ENCODE measurements at places on chromosomes 16 and 17. TPM values are rescaled to one million over a fixed set of nuclear protein-coding genes. Genes with fewer than 3 reads are reported as not detected.

GRCh38 chr16:85447693-85448313, 165.3 kb upstream of the GSE1 start:
- no peak for DNase-seq

GRCh38 chr17:10420811-10421210, 939 bp downstream of the MYH8 start:
- no peak for DNase-seq

DNA sequence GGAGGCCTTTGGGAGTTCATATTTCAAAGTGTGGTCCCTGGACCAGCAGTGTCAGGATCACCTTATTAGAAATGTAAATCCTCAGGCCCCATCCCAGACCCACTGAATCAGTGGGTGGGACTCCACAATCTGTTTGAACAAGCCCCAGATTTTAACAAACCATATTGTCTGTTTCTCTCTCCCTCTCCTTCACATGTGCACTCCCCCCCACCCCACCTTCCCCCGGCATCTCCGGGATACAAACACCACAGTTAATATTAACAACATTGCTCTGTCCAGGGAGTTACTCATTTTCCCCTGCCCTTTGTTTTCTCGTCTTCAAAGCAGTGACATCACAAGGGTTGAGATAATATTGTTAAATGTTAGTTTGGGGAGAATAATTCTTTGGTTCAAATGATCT, 127.3 kb downstream of the KATNIP start:
- DNase-seq = no peak

DNA sequence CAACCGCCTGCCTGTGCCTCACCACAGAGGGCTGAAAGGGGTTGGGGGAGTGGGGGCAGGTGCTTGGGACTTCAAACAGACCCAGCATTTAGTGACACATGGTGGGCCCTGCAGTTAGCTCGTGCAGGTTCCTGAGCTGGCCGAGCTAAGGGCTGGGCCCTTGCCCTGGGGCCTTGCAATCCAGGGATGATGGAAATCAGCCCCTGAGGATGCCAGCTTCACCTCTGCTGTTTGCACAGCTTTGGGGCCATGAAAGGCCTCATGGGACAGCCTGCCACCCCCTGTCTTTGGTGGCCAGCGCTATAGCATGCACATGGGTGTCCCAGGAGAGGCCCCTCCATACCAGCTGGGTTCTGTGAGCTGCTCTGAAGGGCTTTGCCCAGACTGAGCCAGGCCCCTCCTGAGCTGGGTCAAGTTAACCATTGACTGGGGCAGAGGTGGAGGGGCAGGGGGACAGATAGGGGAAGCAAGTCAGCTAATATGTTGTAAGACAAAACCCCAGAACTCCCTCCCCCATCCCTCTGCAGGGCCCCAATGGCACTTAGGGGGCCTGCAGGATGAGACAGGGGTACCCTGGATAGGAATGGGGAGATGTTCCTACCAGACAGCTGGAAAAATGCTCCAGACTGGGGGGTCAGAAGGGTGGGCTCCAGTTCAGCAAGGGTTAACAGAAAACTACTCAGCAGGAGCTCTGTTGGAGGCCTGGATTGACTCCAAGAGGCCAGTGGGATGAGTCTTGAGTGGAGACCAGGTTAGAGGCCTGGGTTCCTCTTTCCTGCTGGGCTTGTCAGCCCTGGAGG, 692 bp downstream of the PRR15L start:
- no peak for DNase-seq

GRCh38 chr17:21218101-21218500, 4.1 kb upstream of the TMEM11 start:
- DNase-seq = no peak

DNA sequence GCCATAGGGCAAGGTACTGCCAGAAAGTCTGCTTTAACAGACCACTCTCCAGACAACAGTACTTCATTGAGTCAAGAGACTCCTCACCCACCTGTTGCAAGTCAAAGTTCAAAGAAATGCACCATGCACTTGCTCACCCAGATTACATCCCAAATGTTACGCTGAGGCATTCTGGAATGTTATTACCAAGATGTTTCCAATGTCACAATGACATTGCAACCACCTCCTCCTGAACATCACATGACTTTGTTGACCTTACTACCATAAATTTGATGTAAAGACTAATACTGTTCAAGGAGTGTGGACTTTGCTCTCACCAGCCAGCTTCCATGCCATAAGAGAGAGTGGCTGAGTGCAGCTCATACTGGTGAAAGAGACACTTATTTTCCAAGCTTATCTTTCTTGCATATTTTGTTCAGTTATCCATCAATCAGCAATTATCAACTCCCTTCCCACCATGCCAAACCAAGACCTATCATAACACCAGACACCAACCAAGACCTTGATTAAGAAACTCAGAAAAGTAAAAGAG, 58.5 kb upstream of the BCAR1 start:
- DNase-seq = no peak

DNA sequence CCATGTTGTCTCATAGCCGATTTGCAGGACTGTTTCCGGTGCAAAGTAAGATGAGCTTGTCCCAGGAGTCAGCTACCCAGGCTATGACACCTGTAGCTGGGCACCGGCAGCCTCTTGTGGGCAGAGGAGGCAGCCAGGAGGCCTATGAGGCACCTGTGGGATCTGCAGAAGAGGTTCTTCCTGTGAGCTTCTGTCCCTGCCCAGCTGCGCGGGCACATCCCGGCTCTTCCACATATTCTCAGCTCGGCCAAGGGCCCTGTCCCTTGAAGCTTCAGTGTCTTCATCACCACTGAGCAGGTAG, 21.3 kb upstream of the CAPN15 start:
- DNase-seq = no peak

GRCh38 chr17:62111562-62112171, 46.6 kb upstream of the MED13 start:
- DNase-seq = no peak

DNA sequence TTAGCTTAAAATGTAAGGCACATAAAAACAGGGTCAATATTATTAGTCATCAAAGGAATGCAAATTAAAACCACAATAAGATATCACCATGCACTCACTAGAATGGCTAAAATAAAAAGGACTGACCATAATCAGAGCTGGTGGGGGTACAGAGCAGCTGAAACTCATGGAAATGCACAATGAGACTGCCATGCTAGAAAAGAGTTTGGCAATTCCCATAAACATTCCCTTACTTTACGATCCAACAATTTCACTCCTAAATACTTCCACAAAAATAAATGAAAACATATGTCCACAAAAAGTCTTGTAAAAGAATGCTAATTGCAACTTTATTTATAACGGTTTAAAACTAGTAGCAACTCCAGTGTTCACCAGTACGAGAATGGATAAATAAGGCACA, 36.1 kb upstream of the ERCC4 start:
- no peak for DNase-seq

GRCh38 chr17:42667088-42667951, 8.2 kb downstream of the TUBG2 start:
- no peak for DNase-seq

- no peak for DNase-seq
Observed at GRCh38 chr17:64087252-64088005, 42.5 kb downstream of the ERN1 start.

- no peak for DNase-seq
Observed at GRCh38 chr16:87317750-87318644, 805 bp upstream of the C16orf95 start.

The PRSS33 gene
- 0.39 TPM for total RNA-seq

The WSCD1 gene
- 16.1 TPM for total RNA-seq

The VWA3A gene
- total RNA-seq = 4.7 TPM

The ATP2C2 gene
- 12.2 TPM for total RNA-seq

The SPIRE2 gene
- 17.1 TPM for total RNA-seq
